KG1 (cell line): ENCODE measurements at places on chromosomes 3 and 15.

DNA sequence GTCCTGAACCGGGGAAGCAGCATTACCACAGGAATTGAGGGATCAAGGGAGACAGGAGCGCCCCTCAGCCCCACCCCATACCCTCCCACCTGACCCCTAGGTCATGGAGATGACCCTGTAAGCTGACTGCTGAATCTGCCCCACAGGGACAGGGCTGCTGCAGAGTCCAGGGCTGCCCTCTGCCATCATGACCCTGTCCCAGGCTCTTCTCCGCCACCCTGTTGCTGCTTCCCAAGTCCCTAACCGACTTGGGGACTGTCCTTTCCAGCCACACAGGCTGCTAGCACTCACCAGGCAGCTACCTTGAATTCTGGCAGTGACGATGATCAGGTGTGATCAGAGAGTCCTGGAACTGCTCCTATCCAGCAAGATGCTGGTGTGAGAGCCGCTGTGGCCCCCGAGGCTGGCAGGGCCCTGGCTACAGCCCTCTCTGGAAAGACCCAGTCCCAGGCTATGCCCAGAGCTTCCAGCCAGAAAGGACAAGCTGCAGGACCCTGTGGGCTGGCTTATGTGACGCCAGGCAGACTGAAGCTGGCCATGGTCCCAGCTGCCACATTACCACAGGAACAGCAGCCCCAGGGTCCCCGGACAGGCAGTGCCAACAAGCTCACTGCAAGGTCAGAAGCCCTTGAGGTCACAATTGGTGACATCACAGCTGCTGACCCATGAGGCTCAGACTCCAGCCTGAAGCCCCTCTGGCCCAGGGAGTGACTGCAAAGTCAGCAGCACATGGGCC lies at the start of gene C3orf22:
Gene C3orf22 (minus strand): TSS at position 597 of the 736 bp plus-strand sequence. CDS start 5,542 bp downstream, outside the sequence.
- no peak for DNase-seq

GRCh38 chr15:83113881-83114674 lies 6.6 kb downstream of the TM6SF1 start:
- no peak for DNase-seq

- no peak for DNase-seq
Observed at GRCh38 chr3:100429187-100429716, 27.9 kb downstream of the LNP1 start.

GRCh38 chr3:12165909-12166308 lies 7.2 kb upstream of the TIMP4 start:
- no peak for DNase-seq

- DNase-seq, result no peak
Observed at GRCh38 chr3:135447483-135447882, 518.0 kb upstream of the PPP2R3A start.

GRCh38 chr15:90816401-90817116 lies 51.8 kb upstream of the FURIN start:
- DNase-seq, result no peak

GRCh38 chr3:45906681-45907407 lies 20.5 kb downstream of the CCR9 start:
- no peak for DNase-seq

- DNase-seq, result no peak
Observed at GRCh38 chr3:151225040-151225975, 22.3 kb upstream of the GPR171 start.

- DNase-seq, result no peak
Observed at GRCh38 chr3:186115239-186115996, 6.5 kb upstream of the ETV5 start.

DNA sequence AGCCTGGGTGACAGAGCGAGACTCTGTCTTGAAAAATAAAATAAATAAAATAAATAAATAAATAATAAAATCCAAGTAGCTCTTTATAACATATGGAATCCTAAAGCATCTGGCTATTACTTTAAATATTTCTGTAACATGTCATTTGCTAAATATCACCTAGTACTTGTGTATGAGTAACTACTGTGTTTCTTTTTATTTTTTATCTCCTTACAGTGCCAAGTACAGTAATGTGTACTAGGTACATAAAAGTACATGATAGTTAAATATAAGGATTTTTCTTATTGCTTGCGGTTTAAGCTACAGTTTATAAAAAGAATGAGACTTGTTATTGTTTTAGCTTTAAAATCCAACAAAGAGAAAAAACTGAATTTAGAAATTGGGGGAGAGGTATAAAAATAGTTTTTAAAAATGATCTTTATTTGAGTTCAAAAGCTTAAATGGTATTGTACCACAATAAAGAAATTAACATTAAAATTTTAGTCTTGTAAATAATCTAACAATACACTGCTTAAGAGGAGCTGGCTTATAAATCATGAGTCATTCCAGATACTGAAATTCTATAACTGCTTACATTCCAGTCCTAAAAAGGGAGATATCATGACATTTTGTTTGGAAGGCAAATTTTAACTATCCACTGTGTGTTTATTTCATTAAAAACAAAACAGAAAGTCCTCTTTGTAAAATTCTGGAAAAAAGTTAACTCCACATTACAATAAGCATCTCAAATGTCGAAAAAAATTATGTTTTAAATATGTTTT lies 73.1 kb downstream of the FGF7 start:
- DNase-seq, result no peak

DNA sequence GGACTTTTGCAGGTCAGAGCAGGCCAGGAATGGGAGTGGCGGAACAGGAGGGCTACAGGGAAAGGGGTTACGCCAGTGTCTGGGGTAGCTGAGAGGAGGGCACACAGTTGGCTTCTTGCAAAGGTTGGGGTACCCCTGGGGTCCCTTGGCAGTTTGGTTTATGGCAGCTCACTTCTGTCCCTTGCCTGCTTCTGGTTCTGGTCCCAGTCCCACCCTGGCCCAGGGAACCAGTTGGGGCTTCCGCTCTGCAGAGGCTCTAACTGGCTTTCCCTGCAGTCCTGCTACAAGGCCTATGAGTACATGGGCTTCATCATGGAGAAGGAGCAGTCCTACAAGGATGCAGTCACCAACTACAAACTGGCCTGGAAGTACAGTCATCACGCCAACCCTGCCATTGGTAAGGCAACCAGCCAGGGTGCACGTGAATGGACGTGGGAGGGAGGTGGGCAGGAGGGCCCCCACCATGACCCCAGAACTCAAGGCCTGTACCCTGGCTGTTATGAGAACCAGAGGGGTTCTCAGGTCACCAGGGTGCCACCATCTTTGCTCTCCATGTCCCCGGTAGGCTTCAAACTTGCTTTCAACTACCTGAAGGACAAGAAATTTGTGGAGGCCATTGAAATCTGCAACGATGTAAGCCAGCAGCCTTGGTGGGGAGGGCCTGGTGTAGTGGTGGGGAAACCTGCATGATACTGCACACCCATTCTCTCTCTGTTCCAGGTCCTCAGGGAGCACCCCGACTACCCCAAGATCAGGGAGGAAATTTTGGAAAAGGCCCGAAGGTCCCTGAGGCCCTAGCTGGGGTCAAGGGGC lies 15.2 kb downstream of the CSRNP1 start:
- DNase-seq, result no peak

DNA sequence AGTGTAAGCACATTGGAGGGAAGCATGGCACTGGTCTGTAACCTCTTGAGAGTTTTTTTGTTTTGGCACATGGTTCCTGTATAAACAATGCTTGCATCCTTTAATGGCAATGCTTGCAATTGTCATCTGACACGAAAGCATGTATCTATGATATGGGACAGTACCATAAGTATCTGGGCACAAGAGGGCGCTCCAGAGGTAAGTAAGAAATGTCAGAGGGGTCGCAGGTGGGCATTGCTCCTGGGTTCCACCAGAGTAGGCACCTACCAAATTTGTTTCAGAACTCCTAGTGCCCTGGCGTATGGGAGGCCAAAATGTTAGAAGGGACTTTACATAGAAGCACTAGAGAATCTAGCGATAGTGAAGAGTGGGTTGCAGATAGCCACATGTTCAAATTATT lies 58.7 kb upstream of the BCHE start:
- peak; percentile 13 for DNase-seq

DNA sequence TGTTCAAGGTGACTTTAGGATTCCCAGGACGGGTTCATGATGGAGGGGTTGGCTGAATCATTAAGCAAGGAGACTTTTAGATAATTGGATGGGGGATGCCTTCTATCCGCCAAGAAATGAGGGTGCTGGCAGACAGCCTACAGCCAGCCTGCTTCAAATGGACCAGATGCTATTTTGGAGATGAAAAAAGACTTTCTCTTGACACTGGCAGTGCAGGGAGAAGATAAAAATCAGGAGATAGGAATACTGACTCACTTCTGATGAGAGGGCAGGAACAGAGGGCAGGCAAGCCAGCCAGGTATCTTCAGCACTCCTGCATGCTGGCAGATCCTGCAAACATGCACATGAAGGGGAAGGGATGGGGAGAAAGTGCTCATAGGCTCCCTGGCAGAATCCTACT lies 7.7 kb upstream of the SYN2 start:
- DNase-seq, result no peak

- DNase-seq, result no peak
Observed at GRCh38 chr15:82646250-82647044, 716 bp downstream of the CPEB1 start.

GRCh38 chr15:25803541-25803940 lies 59.6 kb downstream of the ATP10A start:
- no peak for DNase-seq

- no peak for DNase-seq
Observed at GRCh38 chr3:140097874-140098635, 163.1 kb downstream of the CLSTN2 start.

- DNase-seq, result no peak
Observed at GRCh38 chr3:174072675-174073074, 675.1 kb downstream of the NLGN1 start.

DNA sequence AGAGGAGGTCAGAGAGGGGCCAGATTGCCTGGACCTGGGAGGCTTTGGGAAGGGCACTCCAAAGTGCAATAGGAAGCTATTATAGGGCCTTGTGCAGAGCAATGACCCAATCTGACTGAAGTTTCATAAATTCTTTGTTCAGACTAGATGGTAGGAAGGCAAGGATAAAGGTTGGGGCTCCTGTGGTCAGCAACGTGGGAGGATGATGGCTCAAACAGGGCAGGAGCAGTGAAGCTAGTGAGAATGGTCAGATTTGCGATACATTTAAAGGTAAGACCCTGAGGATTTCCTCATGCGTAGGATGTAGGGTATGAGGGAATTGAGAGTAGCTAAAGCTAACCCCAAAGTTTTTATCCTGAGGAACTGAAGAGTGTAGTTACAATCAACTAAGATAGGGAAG lies 139.0 kb downstream of the USP13 start:
- DNase-seq, result no peak

DNA sequence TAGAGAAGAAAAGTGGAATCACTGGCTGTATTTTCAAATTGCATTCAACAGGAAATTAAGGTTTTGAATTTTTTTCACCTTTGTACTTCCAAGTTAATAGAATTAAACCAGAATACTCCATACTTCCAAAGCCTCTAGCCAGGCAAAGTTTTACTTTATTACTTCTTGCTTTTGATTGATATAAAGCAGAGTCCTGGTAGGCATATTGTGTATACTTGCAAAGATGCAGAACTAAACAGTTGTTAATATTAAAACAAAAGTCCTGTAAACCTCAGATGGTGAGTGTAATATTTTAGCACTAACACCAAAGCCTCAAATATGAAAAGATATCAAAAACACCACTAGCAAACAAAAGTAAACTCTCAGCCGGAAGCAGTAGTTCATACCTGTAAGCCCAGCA lies 107.2 kb upstream of the C2CD4B start:
- no peak for DNase-seq

GRCh38 chr3:45754461-45754860 lies 41.9 kb downstream of the SLC6A20 start:
- no peak for DNase-seq

GRCh38 chr15:67130673-67131601 lies 65.5 kb downstream of the SMAD3 start:
- DNase-seq, result no peak

- DNase-seq, result no peak
Observed at GRCh38 chr3:183487896-183488295, 59.5 kb upstream of the MCF2L2 start.

DNA sequence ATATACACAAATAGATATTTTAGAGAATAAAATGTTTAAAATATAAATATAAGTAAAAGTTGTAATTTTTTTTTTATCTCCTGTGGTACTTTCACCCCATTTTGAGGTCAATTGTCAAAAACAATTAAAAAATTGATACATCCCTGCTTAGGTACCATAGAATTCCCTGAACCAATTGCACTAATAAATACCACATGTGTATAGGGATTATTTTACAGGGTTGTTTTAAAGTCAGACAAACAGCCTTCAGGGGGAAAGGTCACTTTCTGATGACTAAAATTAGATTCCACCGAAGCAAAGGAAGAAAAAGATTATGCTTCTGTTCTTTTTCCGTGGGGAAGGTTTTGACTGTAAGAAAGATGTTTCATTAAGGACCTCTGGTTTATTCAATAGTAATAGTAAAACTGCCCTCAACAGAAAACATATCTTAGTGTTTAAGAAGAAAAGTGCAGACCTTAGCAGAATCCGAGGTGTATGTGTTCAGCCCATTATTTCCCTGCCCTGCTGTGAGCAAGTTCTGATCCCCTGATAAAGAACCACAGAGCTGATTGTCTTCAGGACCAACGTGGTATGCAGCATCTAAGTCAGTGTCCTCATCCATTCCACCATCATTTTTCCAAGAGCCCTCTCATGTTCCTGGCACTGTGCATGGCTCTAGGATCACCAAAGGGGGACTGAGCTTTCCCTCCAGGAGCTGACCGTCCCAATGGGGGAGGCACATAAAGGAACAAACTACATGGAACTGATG lies 132.9 kb upstream of the IL12A start:
- no peak for DNase-seq

DNA sequence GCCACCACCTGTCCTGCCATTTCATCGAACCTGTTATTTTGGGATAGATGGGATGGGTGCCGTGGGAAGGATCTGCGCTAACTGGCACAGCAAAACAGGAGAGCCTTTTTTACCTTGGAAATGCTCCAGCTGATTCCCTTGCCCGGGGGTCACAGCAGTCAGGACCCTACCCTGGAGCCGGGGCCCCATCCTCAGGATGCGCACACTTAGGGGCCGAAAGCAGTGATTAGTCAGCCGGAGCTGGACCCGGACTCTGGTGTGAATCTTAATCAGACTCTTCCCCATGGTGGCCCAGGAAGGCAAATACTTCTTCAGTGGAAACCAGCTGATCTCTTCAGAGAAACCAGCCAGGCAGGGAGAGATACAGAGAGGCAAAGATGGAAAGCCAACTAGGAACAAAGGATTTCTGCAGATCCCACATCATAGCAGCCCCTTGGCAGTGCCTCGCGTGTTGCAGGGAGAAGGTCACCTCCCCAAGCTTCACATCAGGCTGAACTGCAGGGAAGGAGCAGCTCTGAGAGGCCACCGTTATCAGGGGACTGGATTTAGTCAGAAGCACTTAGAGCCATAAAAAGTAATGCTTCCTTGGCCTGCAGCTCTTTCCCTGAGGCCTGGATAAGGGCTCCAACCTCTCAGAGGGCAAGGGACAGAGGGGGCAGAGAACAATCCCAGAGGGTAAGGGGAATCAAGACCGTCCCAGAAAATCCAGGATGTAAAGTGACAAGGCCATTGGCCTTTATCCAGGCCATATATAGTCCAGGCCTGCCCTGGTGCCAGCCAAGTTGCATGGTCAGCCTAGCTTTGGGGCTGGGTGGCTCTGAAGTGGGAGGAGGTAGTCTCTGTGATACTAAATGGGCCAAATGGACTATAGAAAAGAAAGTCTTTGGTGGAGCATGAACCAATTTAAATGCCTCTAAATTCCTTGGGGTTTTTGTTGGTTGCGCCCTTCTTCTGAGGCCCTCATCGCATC lies 52.9 kb downstream of the WDR76 start:
- no peak for DNase-seq

GRCh38 chr3:49901366-49902339 lies 2.0 kb downstream of the MST1R start:
- DNase-seq, result no peak
